ENCODE measurements at places on chromosomes 11 and 22.

DNA sequence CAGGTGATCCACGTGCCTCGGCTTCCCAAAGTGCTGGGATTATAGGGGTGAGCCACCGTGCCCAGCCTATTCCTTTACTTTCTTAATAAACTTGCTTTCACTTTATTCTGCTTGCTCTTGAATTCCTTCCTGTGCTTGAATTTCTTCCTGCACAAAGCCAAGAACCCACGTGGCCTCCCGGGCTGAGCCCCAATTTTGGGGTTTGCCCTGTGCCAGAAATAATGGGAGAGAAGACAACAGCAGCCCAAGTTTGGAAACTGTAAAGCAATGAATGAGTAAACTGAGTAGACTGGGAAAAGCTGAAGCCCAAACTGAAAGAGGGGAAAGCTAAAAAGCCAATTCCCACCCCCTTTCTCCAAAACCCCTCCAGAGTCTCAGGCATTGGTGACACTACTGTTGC lies 136.4 kb downstream of the NECTIN1 start:
- DNase-seq, result no peak

- no peak for DNase-seq
Observed at GRCh38 chr22:16819249-16819648, 6.0 kb downstream of the XKR3 start.

DNA sequence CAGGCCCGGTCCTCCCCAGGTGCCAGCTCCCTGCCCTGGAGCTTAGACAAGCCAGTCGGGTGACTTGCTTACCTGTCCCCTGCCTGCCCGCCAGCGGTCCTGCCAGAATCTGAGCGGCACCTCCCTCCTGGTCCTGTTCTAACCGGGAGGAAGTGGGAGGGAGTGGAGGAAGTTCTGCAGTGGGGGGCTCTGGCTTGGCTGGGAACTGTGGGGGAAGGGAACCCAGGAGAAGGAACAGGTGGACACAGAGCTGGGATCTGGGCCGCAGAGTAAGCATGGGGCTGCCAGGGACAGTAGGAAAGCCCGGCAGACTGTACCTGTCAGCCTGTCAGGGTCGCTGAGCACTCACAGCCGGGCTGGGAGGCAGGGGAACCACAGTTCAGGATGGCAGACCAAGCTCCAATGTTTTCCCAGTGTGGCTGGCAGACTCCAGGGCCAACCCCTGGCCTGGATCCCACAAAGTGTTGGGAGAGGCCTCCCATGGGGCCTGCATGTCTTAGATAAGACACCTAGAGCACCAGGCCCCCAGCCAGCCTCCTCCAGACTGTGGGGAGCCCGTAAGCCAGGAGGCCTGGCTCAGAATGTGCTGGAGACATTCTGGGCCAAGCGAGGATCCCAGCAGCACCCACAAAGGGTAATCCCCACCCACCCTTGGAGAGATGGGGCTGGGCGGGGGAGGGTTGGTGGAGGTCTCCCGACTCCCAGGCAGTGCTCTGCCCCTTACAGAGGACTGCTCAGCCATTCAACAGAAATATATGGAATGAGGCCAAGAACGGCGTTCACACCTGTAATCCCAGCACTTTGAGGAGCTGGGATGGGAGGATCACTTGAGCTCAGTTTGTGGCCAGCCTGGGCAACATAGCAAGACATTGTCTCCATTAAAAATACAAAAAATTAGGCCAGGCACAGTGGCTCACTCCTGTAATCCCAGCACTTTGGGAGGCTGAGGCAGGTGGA lies 2.3 kb downstream of the CYB5R3 start:
- peak; percentile 84 for DNase-seq

- DNase-seq, result no peak
Observed at GRCh38 chr11:23961503-23962338, 535.1 kb upstream of the LUZP2 start.

Data from heart right ventricle (tissue), 16 donors.